ENCODE measurements at places on chromosomes 16 and 17. TPM values are rescaled to one million over a fixed set of nuclear protein-coding genes. Genes with fewer than 3 reads are reported as not detected.

GRCh38 chr17:47983492-47984223, 12.7 kb downstream of the CDK5RAP3 start:
- no peak for DNase-seq

GRCh38 chr16:66489385-66489784, 60.5 kb downstream of the TK2 start:
- no peak for DNase-seq

DNA sequence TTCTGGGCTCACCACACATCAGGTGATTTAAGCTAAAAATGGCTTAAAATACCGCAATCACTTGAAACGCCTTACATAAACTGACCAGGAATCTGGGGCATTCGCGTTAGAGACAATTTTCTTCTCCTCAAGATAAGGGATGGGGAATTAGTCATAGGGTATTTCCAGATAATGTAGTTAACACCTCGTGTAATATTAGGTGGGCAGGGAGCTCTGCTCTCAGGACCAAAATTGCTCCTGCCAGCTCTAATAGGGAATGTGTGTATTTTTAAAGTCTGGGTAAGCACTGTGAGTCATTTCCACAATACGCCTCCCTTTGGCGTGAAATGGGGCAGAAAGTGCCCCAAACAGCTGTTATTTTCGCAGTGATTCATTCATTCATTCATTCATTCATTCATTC, 408.6 kb downstream of the MAF start:
- DNase-seq, result no peak

MYL11 gene
- 0.94 TPM for total RNA-seq

- peak; percentile 100 for DNase-seq
These were observed 17.7 kb upstream of the SMURF2 start for GRCh38 chr17:64679710-64680216.

- no peak for DNase-seq
These were observed 34.9 kb downstream of the LITAF start for GRCh38 chr16:11551842-11552241.

DNA sequence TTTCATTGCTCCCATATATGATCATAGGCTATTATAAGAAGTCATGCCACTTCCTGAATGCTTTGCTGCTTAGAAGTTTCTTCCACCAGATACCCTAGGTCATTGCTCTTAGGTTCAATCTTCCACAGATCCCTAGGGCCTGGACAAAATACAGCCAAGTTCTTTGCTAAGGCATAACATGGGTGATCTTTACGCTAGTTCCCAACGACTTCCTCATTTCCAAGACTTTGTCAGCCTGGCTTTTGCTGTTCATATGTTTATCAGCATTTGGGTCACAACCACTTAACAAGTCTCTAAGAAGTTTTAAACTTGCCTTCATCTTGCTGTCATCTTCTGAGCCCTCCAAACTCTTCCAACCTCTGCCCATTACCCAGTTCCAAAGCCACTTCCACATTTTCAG, 20.1 kb upstream of the DLX3 start:
- DNase-seq, result no peak

DNA sequence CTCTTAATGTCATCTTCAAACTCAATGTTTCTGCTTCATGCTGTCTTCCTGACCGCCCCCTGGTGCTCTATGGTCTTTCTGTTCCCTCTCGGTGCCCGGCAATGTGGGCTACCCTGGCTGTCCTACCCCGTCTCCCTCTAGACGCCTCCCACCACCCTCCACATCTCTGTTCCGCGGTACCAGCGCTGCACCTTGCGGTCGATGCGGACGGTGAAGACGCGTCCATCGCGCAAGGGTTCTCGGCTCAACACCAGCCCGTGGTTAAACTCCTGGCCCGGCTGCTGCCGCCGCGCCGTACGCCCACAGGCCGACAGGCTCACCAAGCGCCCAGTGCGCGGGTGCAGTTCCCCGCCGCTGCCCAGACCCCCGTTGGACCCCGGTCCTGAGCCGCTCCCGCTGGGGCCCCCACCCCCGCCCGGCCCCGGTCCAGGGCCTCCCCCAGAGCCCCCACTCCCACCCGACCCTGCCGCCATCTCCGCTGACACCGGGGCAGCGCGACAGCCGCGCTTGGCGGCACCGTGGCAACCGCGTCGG, at the start of gene NEURL4:
TSS of gene NEURL4 (minus strand) at position 496 of the 534 bp plus-strand sequence. CDS start at position 473, 23 bp downstream.
- DNase-seq, result no peak

DNA sequence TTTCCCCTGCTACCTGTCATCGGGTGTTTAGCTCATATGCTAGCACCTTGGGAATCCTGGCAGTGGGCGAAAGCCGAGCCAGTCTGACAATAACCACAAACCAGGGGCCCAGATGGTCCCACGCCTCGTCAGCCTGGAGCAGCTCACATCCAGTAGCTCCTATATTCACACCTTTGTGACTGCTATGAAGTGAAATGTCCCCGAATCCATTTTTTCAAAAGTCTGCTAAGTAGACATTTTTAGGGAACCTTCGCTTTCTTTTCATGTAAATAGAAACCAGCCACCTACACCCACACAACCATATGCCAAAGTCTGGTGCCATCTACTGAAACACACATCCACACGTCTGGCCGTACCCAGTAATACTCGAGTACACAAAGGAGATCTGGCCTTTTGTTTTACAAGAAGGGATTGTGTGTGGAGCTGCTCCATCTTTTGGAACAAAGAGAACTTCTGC, 176.8 kb downstream of the SLC39A11 start:
- DNase-seq, result no peak

C17orf100 gene
- total RNA-seq, result 1.1 TPM

DNA sequence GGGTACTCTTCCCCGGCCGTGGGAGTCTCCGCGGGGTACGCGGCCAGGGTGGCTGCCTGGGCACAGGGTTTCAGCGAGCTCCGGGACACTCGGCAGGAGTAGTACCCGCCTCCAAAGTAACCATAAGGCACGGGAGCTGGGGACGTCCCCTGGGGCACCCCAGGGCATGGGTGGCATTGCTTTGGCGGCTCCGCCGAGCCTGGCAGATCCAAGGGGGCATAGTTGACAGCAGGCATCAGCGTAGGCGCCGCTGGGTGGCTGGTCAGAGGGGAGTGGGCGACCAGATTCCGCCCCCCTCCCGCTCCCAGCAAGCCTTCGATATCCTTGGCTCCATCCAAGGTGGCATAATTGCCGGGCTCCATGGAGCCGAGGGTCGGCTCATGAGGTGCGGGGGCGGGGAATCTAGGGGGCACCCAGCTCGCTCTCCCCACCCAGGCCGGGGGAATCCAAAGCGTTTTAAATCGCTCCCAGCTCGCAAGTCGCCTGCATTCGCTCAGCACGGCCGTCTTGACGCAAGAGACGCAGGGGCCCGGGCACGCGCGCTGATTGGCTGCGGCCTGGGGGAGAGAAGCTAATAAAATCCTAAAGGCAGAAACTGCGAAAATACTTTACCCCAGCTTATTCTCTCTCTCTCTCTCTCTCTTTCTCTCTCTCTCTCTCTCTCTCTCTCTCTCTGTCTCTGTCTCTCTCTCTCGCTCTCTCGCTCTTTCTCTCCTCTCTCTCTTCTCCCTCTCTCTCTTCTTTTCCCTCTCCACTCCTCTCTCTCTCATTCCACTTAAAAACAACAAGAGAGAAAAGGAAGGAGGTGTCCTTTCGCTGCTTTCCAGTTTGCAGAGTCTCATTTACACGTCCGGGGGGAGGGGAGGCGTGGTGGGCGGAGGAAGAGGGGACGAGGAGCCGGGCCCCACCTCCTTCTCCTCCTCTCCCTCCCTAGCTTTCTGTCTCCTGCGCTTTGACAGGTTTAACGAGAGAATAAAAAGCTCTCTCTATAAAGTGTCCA, at the start of gene HOXB13:
TSS of gene HOXB13 (minus strand) at position 519 of the 1,000 bp plus-strand sequence. CDS start at position 362, 157 bp downstream.
- no peak for DNase-seq

DNA sequence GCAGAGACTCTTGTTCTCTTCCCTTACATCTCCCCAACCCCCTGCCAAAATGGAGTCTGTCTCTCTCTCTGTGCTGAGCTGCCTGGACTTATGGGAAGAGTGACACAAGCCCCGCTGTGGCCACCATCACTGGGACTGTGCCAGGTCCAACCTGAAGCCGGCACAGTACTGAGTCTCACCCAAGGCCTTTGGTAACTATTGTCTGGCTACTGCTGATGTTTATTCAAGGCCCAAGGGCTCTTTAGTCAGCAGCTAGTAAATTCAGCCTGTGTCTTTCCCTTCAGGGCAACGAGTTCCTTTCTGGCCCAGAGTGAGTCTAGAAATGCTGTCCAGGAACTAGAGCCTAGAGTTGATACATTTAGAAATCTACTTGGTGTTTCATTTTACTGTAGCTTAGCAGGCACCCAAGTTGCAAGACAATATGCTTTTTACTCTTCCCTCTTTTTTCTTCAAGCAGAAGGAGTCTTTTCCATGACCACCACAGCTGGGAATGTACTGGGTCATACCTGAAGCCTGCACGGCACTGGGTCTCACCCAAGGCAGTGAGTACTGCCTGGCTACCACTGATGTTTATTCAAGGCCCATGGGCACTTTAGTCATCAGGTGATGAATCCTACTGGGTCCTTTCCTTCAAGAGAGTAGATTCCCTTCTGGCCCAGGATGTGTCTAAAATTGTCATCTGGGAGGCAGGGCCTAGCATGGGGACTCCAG, 17.7 kb downstream of the EFCAB5 start:
- peak; percentile 80 for DNase-seq

DNA sequence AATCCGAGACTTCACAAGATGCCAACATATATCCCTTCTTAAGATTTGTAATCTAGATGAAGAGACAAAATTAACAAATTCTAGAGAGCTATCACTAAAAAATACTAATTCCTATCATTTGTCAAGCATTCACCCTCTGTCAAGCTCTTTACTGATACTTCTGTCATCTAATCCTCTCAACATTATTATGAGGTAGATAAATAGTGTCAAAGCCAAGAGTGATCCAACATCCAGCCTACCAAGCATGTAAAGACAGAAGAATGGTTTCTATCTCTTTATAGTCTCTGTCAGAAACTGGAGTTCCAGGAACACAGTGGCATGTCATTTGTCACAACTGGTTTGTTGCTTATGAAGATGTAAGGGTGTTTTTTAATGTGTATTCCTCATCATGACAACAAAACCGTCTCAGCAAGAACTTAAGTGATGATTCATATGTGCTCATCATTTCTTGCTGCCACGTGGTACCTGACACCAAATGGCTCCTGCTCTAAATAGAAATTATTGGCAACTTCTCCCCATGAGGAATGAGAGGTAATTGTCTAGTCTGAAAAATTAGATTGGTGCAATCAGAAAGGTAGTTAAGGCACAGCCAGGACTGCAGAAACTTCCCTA, 196.8 kb downstream of the TOX3 start:
- no peak for DNase-seq

SPIRE2 gene
- total RNA-seq, result 1.8 TPM

GRCh38 chr17:44400226-44400847, 10.9 kb upstream of the ITGA2B start:
- peak; percentile 32 for DNase-seq

COQ7 gene
- 14.3 TPM for total RNA-seq

- no peak for DNase-seq
These were observed 28.7 kb downstream of the CCR7 start for GRCh38 chr17:40536295-40537171.

OR1F1 gene
- total RNA-seq, result not detected

GRCh38 chr17:67615736-67616135, 102.0 kb upstream of the NOL11 start:
- no peak for DNase-seq

DNA sequence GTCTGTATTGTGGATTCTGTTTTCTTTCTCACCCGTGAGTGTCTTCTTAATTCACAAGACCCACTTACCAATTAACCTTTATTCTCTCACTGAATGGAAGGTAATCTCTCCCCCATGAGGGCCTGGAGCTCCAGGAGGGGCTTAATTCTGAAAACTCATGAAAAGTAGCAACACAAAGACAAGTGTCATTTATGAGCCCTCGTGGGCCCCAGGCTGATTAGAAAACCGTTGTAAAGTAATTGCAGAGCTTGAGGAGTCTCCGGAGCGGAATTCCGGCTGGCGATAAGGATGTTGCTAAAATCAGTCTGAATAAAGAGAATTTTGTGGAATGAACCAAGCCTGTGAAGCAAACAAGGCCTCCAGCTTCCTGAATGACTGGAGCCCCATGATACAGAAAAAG, 301.5 kb downstream of the HAPSTR1 start:
- no peak for DNase-seq
